Stimulated activated CD4-positive, alpha-beta T cell treated with anti-CD3 and anti-CD28 coated beads, Interleukin-15, amount 100 ng/mL, for 48 hours (primary cell): ENCODE measurements at places on chromosomes 5 and 9.

DNA sequence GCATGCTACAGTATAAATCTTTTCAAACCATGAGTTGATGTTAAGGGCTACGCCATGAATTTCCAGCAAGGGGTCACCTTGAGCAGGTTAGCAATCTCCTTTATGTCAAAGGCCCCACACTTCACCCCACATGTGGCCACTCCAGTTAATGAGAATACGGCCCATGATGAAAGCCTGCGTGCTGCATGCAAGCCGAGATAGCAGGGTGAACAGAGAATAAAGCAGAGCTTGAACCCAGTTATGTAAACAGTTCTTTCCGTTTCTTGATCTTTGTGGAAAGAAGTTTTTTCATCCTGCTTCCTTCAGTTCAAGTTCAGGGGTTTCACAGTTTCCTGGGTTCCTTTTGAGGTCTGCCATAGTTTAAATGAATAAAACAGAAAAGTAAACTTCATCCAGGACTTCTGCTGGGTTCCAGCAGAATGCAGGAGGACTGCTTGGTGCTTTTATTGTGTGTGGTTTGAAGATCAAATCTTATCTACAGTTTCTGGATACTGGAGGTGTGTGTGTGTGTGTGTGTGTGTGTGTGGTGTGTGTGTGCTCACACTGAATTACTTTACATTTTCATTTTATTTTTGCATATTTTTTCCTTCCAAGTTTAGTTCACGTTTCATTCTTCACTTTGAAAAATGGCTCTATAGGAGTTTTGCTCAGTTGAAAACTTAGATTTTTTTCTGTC, 87.1 kb downstream of the HMHB1 start:
- DNase-seq = no peak

DNA sequence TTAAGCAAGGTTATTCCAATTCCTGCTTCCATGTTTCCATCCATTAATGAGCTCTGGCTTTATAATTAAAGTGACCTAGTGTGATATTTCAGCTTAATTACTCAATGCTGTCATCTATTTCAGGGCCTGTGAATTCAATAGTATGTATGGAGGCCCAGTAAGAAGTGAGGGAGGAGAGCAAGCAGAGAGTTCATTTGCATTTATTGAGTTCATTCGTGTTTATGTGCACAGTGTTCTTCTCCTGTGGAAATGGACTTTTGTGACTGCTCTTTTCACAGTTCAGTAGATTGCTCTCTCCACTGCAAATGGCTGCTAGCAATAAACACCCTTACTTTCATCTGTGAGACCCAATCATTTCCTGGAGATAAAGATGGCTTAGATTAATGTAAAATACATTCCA, 130.9 kb downstream of the CEMIP2 start:
- no peak for DNase-seq

DNA sequence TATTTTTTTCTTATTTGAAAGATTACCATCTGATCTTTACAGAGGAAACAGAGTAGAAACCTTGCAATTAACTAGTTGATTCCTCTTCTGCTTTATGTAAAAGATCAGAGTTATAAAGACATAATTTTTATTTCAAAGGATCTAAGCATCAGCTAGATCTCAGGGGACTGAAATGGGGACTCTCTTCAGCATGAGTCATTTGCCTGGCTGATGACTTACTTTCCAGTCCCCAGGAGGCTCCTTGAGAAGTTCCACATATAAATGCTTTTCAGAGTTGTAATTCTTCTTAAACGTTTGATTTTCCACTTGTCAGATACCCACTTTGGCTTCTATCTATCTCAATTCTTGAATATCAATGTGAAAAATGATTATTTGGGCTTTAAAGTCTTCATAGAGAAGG, 389.4 kb downstream of the RAB3C start:
- no peak for DNase-seq

- DNase-seq = no peak
These were observed 585.1 kb downstream of the DNAH5 start for GRCh38 chr5:13359344-13359743.

GRCh38 chr5:961002-961710, 47.4 kb upstream of the NKD2 start:
- no peak for DNase-seq

DNA sequence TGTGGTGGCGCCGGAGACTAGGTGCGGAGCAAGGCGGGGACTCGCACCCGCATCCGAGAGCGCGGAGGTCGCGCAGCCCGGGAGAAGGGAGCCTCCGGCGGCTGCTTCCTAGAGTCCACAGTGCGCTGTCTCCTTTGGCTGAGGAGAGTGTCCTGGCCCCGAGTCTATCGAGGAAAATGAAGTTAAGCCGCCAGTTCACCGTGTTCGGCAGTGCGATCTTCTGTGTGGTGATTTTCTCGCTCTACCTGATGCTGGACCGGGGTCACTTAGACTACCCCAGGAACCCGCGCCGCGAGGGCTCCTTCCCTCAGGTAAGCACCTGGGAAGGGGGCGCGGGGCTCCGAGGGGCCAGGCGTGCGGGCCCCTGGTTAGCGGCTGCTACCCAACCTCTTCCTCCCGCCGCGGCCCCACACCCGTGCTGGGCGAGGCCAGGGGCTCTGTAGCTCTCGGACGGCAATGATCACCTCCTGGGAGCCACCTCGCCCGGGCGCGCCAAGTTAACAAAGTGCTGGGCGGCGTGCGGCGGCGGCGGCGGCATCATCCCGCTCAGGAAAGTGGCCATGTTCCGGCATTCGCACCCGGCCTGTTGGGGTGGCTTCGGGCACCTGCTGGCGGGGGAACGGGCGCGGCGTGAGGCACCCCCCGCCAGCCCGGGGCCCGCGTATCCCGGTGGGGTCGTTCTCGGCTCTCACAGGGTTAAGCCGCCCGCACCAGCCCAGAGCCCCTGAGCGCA, 681 bp downstream of the MAN2A1 start:
- no peak for DNase-seq

GRCh38 chr5:142888469-142889085, 118.4 kb downstream of the ARHGAP26 start:
- DNase-seq = no peak

DNA sequence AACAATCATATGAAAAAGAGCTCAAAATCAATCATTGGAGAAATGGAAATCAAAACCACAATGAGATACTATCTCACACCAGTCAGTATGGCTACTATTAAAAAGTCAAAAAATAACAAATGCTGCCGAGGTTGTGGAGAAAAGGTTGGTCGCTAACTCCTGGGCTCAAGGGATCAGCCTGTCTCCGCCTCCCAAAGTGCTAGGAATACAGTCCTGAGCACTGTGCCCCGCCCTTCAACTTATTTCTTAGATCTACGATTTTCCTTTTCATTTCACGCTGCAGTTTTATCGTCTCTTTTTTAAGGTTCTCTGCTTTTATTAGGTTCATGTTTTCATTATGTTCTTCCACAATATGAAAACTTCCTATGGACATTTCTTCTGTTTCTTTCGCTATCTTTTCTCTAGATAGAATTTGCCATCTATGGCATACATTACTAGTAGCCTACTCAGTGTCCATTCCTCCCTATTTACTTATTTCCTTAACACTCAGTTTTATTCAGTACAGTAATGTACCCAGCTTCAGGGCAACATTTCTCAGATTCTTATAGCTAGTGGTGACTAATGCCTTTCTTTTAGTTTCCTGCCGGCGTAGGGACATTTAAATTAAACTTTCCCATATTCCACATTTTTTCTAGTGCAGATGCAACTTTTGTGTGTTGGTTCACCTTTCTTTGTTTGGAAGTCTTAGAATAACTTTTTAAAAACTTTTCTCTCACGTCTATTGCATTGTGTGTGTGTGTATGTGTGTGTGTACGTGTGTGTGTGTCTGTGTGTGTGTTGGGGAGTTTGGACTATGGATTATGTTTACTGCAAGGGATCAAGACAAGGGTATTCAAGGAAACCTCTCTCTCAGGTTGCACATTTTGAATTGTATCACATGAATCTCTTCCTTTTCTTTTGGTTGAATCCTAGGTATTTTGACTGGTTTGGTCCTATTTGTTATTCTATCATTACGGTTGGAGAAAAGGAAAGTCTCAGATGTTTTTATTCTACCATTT, 21.6 kb upstream of the FBN2 start:
- DNase-seq = no peak

- DNase-seq = no peak
These were observed 482.0 kb downstream of the DMRT2 start for GRCh38 chr9:1532171-1532570.

- DNase-seq = no peak
These were observed 119.4 kb downstream of the CDH10 start for GRCh38 chr5:24525414-24525813.

GRCh38 chr9:113509463-113509862, 45.9 kb downstream of the RGS3 start:
- no peak for DNase-seq

GRCh38 chr9:38228331-38229103, 159.5 kb upstream of the SHB start:
- DNase-seq = no peak

- DNase-seq = no peak
These were observed 442.2 kb upstream of the GRAMD2B start for GRCh38 chr5:125981016-125981415.

- DNase-seq = no peak
These were observed 125.4 kb upstream of the ADAMTS16 start for GRCh38 chr5:5014586-5015235.

DNA sequence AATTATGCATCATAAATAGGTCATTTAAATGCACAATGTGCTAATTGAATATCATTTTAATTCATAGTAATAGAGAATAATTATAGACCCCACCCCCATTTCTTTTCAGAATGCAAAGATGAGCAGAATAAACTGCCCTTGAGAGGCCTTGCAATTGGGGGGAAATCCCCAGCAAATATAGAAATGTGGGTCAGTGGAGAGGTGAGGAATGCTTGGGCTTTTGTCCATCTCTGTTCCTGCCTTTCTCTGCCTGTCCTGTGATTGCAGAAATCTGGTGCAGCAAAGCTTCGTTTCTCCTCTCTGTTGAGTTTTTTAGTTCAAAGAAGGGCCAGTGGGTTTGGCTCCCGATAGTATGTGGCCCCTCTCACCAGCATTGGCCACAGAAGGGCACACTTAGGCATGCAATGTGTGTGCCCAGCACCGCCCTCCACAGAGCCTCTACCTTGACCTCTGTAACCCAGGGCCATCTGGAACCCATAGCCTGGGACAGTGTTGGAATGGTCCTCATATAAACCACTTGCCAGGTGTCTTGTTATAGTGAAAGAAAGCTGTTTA, 164.2 kb downstream of the SEMA6A start:
- no peak for DNase-seq

DNA sequence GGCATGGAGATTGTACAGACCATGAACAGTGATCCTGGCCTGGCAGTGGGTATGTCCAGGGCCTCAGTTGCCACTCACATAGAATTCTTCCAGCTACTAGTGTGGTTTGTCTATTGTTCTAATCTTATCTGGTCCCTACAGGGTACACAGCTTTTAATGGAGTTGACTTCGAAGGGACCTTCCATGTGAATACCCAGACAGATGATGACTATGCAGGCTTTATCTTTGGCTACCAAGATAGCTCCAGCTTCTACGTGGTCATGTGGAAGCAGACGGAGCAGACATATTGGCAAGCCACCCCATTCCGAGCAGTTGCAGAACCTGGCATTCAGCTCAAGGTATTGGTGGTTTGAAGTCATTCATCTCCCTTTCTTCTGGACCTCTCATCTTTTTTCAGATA, 43.8 kb downstream of the THBS4 start:
- DNase-seq = no peak

GRCh38 chr5:131999041-131999440, 12.4 kb downstream of the ACSL6 start:
- DNase-seq = no peak

DNA sequence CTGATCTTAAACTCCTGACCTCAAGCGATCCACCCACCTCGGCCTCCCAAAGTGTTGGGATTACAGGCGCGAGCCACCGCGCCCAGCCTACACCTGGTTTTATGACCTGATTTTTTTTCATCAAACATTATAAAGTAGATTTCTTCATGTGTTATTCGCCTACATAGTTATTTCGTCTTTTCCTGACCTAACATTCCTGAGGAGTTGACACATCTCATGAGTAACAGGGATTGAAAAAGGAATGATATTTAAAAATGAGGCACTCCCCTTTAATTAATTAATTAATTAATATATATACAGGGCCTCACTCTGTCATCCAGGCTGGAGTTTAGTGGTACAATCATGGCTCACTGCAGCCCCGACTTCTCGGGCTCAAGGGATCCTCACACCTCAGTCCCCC, 20.2 kb upstream of the MTMR12 start:
- DNase-seq = no peak

DNA sequence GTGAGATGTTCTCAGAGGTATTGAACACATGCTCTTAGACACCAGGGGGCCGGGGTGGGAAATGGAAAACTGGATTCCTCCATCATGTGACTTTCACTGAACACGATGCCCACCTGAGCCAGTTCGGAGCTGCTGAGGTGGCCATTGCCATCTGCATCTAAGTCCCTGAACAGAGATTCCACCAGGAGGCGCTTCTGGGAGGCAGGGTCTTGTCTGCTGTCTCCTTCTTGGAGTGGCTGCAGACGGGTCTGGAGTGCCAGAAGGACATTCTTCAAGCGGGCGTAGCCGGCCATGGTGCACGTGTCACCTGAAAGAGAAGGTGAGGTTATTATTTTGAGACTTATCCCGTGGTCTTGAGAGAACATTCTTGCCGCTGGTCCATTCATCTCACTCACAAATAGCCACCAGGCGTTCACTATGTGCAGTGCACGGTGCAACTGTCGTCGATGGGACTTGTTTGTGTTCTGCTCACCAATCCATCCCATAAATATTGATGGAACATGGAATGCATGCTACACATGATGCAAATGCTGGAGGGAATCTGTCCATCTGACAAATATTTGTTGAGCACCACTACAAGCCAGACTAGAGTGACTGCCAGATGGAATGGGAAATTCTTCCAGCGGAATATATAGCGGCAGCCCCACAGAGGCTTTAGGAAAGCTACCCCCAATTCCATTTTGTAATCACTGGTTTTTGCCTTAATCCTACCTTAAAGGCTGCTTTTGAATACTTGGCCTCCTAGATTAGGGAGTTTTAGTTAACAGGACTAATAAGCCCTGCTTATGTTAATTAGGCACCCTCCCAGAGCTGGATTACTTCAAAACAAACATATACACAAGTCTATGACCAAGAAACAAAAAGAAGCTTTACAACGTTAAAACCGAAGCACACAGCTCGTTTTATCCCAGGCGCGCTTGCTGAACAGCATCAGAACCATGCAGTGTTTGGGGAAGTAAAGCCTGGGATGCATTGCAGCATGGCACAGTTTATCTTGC, 264.8 kb downstream of the HSPA4 start:
- no peak for DNase-seq

DNA sequence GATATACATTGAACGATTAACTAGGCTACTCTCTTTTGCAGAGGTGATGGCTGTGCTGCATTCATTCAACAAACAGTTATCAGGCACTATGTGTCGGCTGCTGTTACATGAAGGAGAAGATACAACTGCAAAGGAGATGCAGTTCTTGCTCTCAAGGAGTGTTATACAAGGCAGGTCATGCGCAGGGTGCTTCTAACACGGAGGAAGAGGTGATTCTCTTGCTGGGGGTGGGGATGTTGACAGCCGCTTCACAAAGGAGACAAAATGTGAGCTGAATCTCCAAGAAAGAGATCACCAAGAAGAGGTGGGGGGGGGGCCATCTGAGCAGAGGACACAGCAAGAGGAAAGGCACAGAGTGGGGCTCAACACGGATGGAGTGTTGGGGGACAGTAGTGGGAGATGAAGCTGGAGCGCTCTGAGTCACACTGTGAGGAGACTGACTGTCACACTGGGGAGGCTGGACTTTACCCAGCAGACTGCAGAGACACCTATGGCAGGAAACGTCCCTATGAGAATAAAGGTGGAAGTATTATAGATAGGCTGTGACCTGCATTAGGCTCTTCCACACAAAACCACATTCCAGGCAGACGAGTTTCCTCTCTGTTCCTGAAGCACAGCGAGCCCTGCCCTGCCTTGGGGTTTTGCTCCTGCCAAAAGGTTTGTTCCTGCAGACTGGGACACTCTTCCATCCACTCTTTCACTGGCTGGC, 20.9 kb downstream of the NDUFA8 start:
- DNase-seq = no peak

GRCh38 chr5:82540301-82540700, 262.1 kb upstream of the RPS23 start:
- DNase-seq = no peak
